NCI-H1694 (cell line): ENCODE measurements at places on chromosomes 4 and X.

- DNase-seq: peak; percentile 87
Measured at GRCh38 chr4:180664766-180665368, 1578.3 kb upstream of the TENM3 start.

DNA sequence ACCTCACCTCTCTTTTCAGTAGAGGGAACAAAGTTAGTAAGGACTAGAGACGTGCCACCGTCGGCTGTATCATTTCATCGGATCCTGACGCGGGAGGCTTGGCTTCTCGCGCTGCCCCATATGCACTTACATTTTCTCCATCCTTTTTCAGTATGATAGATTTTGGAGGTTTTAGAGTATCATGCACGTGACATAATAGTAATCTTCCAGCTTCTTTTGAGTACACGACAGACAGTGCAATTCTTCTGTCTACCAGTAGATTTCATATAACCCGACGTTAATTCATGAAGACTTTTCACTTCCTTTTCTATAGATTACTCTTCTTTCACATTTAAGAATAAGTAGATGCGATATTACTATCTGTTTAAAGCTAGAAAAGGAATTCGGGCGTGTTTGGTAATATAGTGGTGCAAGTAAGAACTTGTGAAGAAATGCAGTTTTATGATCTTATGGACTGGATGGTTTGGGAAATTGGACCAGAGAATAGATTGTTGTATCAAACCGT, 1.0 kb downstream of the CDS1 start:
- no peak for DNase-seq

DNA sequence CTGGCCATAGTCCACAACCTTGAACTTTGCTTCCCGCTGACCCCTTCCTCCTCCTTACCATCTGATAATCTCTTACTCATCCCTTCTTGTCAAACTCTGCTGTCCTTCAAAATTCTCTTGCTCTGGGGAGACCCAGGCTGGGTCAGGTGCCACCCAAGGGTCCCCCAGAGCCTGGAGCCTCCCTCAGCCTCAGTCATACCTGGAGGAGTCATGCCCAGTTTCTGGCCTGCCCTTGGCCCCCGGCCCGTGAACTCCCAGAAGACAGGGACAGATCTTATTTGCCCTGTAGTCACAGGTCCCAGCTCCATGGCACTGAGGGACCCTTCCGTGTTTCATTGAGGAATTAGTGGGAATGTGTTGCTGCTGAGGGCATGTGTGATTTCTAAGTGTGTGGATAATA, 4.7 kb upstream of the GPR78 start:
- DNase-seq: no peak

- no peak for DNase-seq
Measured at GRCh38 chr4:17027495-17027894, 129.1 kb upstream of the LDB2 start.

- DNase-seq: peak; percentile 78
Measured at GRCh38 chrX:154373340-154374306, 811 bp downstream of the FLNA start.

DNA sequence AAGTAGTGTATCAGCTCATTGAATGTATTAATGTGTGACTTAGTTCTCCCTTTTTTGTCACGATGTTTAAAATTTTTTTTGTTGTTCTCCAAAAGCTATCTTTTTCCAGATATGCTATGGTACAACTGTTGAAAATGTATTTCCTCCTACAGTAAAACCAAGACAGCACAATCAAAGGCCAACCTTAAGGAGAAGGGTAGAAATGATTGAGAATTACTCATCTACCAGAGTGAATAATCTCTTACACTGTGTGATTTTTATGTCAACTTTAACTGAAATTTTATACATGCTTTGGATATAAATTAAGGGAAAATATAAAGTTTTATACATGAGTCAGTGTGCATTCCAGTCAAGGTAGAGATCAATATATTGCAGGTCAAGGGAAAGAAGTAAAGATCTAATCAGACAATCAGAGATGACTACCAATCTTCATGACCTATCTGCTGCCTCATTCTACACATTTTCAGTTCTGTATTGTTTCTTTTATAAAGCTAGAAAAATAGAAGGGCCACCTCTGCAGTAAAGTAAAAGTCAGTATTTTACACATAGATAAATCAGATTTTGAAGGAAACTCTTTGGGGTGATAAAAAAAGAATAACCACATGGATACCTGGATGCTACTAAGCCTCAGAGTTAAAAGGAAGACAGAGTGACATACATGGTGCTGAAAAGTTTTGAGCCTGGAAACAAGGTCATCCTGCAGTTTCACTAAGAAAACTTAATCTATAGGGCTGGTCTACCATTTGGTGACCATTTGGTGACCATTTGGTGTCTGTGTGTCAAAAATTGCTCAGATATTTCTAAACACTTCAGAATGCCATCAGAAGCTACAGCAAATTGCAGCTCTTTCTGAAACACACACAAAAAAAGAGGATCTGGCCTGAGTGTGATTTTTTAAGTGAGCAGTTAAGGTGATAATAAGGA, 1.6 kb downstream of the FAM13A start:
- no peak for DNase-seq

- no peak for DNase-seq
Measured at GRCh38 chr4:11543706-11544105, 115.0 kb upstream of the HS3ST1 start.

DNA sequence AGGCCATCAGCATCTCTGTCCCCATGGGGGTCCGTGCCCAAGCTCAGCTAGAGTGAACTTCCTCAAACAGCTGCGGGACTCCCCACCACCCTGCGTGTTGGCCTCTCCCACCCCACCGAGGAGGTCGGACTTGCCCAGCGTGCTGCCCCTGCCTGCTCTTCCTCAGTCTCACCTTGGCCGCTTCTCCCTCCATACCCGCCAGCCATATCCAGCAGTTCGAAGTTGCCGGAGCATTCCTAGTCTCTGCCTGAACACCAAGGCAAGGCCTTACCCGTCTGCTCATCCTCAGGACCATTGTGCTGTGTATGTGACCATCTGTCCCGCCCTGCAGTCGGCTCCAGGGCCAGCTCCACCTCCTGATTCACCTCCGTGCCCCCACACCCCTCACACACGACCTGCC, 84.5 kb downstream of the WFS1 start:
- peak; percentile 50 for DNase-seq

DNA sequence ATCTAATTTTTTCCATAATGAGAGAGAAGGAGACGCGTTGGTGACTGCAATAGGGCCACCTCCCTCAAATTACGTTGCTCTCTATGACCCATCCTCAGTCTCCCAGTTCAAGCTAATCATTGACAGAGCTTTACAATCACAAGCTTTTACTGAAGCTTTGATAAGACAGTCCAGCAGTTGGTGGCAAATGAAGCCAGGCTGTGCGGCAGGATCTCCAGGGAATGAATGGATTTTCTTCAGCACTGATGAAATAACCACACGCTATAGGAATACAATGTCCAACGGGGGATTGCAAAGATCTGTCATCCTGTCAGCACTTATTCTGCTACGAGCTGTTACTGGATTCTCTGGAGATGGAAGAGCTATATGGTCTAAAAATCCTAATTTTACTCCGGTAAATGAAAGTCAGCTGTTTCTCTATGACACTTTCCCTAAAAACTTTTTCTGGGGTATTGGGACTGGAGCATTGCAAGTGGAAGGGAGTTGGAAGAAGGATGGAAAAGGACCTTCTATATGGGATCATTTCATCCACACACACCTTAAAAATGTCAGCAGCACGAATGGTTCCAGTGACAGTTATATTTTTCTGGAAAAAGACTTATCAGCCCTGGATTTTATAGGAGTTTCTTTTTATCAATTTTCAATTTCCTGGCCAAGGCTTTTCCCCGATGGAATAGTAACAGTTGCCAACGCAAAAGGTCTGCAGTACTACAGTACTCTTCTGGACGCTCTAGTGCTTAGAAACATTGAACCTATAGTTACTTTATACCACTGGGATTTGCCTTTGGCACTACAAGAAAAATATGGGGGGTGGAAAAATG, at the start of gene KLB:
TSS of gene KLB (plus strand) at position 168 of the 821 bp plus-strand sequence. CDS start at position 188, 20 bp downstream.
- no peak for DNase-seq

DNA sequence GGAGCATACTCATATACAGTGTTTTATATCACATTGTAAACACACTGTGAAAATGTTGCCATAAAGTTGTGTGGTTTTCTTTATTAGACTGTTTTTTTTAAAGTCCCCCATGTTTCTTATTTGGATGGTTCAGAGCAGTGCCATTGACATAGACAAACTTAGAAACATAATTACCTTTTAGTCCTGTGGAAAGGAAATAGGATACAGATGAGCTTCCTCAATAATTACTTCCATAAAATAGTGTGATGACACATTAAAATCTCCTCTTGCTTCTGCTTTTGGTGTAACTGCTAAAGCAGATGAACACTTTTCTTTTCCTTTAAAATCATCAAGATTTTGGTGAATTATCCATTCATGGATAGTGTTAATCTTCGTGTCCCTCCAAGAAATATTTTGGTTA, 52.9 kb upstream of the LIMCH1 start:
- DNase-seq: no peak

- no peak for DNase-seq
Measured at GRCh38 chr4:38170338-38171169, 210.4 kb downstream of the PTTG2 start.

DNA sequence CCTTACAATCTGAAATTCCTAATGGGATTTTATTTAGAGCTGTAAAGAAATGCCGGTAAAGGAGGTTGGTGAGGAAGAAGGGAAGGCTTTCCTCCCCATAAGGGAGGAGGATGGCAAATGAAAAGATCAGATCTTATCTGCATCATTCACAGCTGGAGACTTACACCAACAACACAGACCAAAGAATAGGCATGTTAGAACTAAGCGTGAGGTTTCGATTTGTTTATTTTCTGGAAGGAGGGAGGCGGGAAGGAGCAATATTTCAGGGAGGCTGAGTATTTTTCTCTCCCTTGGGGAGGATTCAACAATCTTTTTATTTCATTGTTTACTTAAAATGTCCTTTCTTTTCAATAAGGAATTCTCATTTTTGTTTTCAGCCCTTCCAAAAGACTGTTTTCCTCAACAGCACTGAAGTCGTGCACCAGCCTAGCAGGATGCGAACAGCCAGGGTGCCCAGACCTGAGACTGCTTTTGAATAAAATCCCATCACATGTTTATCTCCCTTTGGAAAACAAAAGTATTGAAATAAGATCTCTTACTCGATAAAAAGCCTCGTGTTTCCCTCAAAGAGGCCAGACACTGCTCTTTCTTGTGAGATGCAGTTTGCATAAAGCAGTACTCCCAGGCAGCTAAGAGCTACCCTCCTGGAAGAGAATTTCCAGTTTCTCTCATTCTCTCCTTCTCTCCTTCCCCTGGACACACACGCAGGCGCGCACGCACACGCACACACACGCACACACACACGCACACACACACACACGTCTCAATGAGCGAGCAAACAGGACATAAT, 236.1 kb downstream of the MGST2 start:
- no peak for DNase-seq

DNA sequence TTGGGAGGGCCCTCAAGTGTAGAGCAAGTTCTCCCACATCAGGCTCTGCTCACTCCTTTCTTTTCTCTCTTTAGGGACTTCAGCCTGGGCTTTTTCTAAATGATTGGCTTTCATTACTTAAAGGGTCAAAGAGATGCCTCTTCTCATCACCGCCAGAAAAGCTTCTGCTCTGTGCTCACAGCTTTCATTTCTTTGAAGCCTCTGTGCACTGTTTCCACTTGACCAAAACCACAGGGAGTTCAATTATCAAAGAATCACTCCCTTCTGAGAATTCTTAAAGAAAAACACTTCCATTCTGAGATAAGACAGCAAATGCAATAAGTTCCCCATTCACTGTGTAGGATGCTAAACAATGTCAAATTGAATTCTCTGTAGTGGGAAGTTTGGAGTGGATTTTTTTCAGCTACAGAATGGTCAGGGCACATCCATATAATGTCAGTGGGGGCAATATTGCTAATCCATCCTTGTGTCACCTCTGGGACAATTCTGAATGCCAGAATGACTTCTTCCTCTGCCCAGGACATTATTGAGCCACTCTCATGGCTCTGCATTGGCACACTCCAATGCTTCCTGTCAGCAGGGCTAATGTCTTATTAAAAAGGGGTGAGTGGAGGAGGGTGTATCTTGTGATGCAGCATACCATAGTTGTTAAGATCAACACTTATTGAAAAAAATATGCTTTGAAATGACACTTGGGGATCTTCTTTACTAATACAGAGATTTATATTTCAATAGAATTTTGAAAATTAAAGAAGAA, 217.6 kb downstream of the SNCA start:
- DNase-seq: no peak

DNA sequence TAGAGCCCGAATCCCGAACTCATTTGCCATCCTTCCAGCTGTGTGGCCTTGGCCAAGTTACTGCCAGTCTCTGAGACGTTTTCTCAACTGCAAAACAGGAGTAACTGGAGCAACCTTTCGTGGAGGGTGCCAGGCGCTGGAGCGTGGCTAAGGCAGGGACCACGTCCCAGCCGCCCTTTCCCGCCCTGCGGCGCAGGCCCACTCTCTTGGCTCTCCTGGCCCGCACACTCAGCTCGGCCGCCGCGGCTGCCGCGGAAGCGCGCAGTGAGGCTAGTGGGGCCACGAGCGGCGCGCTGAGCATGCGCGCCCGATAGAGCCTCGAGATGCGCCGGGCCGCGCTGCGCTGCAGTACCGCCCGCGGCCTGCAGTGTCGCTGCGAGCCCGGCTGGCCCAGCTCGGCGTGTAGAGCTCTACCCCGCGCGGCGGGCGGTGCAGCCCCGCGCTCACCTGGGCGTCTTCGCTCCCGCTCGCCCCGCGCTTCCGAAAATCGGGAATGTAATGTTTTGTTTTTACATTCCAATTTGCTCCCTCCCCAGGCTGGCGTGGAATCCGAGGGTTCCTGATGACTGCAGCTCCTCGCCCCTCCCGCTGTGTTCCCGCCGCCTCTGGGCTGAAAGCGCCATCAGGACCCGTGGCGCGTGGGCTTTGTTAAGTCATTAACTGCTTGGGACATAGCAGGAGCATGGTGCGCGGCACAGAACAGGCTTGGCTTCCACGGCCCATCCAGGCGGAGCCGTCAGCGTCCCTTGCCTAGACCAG, 4.0 kb upstream of the ZNF518B start:
- no peak for DNase-seq

- DNase-seq: no peak
Measured at GRCh38 chr4:128917781-128918180, 108.3 kb downstream of the JADE1 start.

GRCh38 chr4:125928652-125929051, 613.9 kb downstream of the FAT4 start:
- DNase-seq: no peak

- DNase-seq: no peak
Measured at GRCh38 chr4:17197070-17197469, 298.6 kb upstream of the LDB2 start.
